Natural killer cell treated with Interleukin-12 subunit alpha and Interleukin-12 subunit beta and Interleukin-15 and Interleukin-18, amount 100 ng/mL, for 72 hours (primary cell): ENCODE measurements at places on chromosomes 3 and 15.

DNA sequence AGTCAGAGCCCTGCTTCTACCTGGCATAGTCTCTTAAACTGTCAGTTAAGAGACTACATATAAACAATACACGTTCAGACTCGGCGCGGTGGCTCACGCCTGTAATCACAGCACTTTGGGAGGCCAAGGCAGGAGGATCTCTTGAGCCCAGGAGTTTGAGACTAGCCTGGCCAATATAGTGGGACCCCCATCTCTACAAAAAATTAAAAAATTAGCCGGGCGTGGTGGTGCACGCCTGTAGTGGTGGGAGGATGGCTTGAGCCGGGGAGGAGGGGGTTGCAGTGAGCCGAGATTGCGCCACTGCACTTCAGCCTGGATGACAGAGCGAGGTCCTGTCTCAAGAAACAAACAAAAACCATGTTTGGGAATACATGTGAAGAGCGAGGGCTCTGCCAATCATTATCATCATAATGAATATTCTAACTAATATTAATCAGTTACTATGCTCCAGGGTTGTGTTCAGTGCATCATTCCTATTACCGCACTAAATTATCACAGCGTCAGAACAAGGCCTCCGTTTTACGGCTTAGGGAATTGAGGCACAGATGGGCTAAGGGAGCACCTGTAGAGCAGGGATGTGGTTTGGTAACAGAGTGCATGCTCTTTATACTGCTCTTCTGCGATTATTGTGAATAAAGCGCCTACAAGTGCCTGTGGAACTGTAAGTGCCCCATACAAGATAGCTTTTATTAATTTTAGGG, 844 bp upstream of the UQCC5 start:
- DNase-seq = no peak

DNA sequence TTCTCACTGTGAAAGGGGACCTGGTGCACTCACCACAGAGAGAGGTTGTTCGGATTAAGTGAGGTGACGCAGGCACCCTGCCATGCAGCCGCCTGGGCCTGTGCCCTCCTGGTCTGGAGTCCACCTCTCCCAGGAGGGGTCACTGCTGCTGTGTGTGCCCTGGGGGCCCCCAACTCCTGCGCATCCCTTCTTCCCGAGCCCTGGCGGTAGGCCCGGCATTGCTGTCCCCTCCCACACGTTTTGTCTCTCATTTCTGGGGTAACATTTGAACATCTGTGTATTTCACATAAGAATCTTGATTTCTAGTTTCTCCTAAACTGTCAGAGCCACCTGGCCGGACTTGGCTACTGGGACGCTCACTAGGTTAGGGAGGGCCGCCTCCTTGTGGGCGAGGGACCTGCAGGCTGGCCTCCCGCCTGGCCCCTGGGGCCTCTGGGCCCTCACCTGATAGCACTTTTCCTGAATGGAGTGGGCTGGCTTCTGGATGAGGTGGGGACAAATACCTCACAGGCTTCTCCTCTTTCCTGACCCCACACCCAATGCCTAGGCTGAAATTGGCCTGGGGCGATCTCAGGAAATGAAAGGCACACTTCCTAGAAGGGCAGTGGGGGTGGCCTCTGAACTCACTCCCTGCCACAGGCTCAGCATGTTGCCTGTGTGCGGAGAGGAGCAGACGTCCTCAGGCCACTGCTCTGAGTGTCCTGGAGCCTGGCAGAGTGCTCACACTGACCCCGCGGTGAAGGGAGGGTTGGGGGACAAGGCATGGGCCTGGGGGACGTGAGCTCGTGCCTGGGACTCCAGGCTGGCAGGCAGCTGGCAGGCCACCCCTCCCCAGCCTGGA, 104.2 kb upstream of the PRR23E start:
- DNase-seq = no peak

DNA sequence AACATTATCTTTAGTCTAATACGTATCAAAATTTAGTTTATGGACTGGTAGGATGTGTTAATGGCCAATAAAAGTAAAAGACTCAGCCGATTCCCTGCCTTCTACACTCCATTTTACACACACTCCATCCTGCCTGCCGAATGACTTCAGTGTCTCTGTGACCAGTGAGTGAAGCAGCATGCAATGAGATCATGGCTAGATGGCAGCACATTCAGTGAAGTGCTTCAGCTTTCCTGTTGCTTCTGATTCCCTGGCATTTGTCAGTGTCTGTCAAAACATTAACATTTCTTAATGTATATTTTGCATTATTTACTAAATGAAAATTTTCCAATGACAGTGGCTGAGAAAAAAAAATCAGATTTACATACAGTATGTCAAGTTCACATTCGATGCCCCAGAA, 412.0 kb downstream of the FHIT start:
- no peak for DNase-seq

DNA sequence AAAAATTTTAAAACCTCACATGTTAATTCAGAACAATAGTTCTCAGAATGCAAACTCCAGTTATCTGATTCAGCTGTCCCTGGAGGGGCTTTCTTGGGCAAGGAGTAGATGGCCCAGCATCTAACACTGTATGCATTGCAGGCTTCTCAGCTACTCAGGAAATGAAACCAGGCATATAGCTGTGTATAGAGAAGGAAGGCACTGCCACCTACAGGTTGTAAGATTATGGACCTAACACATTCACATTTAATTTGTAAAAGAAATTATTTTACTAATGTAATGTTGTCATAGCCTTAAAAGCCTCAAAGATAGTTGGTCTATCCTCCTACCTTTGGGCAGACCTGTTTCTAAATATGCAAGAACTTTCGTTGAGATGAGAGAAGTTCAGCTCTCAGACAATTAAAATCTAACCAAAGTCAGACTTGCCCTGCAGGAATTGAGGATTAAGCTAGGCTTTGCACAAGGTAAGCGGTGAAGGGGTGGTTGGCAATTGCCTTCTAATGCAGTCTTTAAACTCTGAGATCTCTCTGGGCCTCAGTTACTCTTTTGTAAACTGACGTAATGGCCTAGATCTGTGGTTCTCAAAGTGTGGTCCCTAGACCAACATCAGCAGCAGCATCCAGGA, 132.8 kb upstream of the SLC24A5 start:
- DNase-seq = no peak

GRCh38 chr3:45387171-45387570, 1.2 kb upstream of the LARS2 start:
- DNase-seq = no peak

GRCh38 chr3:156782921-156783320, 43.2 kb upstream of the LEKR1 start:
- DNase-seq = no peak

DNA sequence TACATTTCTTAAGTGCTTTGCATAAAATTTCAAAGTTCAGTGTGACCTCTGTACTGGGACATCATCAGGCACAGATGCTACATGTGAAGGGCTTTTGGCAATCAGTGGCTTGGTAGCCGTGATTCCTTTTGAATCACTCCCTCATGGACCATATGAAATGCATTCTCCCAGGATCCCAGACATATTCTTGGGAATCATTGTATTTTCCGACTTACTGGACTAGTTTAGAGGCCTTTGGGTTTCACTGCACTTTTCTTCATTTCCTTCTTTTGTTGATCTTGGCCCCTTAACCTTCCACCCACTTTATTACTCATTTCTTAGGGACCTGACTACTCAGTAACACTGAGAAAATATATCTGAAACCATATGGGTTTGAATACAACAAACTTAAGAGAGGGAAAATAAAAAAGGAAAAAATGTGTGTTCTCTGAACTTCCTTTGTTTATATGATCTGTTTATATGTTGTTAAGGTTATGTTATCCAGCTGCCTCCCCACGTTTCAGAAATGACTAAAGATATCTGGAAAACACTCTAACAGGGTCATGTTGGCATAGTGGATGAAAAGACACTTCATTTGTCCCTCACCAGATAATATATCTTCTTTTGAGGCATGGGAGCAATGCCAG, 35.1 kb downstream of the HMG20A start:
- DNase-seq = no peak

DNA sequence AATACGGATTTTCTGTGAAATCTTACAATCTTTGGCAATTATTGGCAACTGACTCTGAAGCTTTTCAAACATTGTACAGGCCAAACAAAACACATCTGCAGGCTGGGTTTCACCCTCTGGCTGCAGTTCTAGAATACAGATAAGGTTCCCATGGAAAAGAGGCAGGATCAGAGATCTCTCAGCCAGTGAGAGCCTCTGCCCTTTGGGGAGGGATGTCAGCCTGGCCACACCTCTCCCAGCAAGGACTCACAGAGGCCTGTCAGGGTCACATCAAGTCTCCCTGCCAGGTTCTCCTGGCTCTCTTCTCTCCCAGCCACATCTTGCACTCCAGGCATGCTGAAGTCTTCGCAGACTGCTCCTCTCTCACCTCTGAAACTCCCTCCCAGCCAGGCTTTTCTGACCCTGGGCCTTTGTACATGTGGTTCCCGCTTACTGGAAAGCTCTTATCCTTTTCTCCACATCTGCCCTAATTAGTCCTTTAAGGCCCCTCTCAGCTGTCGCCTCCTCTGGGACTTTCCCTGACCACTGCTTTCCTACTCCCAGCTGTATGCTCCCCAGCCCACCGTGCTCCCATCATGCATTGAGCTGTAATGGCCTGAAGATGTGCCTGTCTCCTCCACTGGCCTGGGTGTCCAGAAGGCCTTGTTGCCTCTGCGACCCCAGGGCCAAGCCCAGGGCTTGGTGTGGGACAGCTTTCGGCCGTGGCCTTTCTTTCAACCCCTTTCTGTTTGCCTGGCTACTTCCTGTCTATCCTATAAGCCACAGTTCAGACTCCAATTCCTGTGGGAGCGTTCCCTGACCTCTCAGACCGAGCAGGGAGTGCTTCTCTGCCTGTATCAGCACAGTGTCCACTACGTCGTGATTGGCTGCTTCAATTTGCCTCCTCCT, 4.3 kb downstream of the RBP1 start:
- DNase-seq = no peak

- no peak for DNase-seq
These were observed 34.9 kb downstream of the FLNB start for GRCh38 chr3:58042947-58043707.

DNA sequence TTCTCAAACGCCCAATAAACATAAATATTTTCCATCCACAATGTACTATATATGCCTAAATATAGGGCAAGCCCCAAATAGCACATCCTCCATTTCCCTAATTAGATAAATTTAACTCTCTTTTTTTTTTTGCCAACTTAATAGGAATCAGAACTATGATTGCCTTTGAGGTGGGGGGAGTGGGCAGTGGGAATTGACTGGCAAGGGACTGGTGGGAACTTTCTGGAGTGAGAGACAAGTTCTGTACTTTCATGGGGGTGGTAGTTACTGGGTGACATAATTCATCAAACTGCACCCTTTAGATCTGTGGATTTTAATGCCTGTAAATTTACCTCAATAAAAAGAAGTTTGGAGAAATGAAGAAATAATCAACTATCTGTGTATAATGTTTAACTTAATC, 88.2 kb upstream of the CTDSPL start:
- no peak for DNase-seq

DNA sequence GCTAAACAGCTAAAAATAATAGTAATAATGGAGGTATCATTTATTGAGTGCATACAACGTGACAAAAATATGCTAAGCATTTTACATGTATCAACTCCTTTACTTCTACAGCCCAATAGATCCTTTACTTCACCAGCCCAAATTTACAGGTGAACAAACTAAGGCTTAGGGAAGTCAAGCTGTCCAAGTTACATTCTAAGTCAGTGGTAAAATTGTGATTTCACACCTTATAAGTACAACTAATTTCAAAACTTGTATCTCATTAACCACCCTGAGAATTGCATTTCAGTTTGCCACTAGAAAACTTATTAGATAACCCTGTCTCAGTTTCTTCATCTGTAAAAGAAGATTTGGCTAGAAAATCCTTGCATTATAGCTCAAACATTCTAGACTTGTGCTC, 10.7 kb downstream of the SLC33A1 start:
- DNase-seq = no peak
